ENCODE measurements at places on chromosomes 4 and X. TPM values are rescaled to one million over a fixed set of nuclear protein-coding genes. Genes with fewer than 3 reads are reported as not detected.

SSX3 gene
- total RNA-seq, result not detected

PRRG3 gene
- 2.2 TPM for total RNA-seq

SPARCL1 gene
- 361 TPM for total RNA-seq

GRCh38 chr4:130338851-130339250 lies 1242.9 kb downstream of the C4orf33 start:
- no peak for DNase-seq

- no peak for DNase-seq
These were observed 1086.2 kb downstream of the STIM2 start for GRCh38 chr4:27946799-27947198.

DNA sequence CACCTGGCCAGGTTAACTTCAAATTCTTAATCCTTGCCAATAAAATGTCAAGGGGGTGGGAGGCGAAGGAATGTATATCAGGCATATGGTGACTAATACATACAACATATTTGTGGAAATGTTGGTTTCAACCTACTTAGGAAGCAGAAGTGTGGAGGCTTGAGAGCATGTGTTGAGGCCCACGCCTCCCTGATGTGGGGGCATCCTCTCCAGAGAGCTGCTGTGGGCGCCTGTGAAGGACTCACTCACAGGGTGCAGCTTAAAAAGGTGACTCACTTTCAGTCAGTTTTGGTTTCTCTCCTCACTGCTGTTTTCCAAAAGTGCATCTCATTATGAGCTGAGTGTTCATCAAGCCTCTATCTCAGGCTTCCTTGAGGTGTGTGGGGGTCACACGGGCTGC lies 27.5 kb downstream of the LNX1 start:
- no peak for DNase-seq

- DNase-seq, result peak; percentile 95
These were observed 7.7 kb downstream of the HAND2 start for GRCh38 chr4:173522160-173522950.

DNA sequence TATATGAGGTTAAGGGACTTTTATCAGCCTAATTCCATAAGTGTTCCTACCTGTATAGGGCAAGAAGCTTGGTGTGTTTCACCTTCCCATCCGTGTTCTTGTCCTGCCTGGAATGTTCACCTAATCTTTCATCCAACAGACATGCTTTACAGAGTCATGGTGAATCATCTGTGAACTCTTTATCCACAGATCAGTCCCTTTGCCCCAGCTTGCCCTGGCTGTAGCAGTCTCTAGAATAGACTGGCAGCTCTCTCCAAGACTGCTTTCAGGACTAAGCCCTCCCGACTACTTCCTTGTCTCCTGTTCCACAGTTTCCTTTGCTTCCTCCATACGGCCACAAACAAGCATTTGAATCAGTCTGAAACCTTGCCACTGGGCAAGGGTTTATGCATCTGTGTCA lies 177.9 kb upstream of the IL15 start:
- no peak for DNase-seq

DNA sequence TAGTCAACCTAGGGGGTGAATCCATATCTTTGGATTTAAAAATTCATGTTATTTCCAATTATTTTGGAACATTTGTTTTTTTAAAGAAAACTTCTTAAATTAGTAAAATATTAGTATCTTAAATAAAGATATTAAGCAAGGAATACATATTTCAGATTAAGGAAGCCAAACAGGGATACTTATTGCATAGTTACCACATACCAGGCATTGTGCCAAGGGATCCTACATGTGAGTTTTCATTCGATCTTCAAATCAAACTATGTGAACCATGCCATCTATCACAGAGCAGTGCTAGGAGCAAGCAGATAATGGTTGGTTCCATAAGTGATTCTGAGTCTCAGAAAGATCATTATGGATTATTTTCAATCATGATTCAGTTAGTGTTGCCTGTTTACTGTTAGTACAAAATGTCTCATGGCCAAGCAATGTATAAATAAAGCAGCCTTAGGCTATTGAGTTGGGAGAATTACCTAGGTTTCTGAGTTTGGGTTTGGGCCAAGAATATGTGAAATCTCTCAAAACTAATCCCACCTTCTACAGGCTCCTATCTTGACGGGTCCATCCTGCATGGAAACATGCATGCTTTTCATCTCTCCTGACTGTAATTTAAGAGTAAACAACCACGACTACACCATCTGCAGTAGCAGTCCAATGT lies 176.7 kb downstream of the NPFFR2 start:
- no peak for DNase-seq

GRCh38 chr4:56656346-56656643 lies 24.8 kb downstream of the HOPX start:
- peak; percentile 47 for DNase-seq

Measured in Right ventricle myocardium superior (tissue), 1 donor.